Naive thymus-derived CD8-positive, alpha-beta T cell (primary cell): ENCODE measurements at places on chromosomes 6 and 20.

GRCh38 chr20:4480104-4480503 lies 241.6 kb upstream of the PRND start:
- no peak for DNase-seq

- no peak for DNase-seq
Observed at GRCh38 chr6:111356551-111356950, 126.5 kb downstream of the REV3L start.

DNA sequence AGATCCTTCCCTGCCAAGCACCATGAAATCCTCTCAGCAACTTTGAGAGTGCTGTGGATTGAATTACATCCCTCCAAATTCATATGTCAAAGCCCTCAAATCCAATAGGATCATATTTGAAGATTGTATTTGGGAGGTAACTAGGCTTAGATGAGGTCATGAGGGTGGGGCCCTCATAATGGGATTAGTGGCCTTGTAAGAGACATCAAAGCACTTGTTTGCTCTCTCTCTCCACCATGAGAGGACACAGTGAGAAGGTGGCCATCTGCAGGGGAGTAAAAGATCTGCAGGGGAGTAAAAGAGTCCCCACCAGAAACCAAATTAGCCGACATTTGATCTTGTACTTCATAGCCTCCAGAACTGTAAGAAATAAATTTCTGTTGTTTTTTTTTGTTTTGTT lies 298.2 kb downstream of the SAMD5 start:
- DNase-seq: no peak

DNA sequence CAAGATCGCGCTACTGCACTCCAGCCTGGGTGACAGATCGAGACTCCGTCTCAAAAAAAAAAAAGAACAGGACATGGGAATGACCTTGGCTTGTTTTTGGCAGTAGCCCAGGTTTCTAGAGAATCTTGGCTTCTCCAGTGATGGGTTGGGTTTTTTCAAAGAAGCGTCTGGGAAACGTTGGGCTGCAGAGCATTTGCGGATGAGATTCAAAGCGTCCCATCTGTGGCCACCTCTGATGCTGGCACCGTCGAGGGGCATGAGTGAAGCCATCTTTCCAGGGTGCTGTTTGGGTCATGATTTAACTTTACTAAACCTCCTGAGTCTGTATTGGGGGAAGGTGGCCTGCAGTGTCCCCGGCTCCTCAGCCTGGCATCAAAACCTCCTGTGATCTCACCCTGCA lies 43.2 kb upstream of the SRF start:
- no peak for DNase-seq

DNA sequence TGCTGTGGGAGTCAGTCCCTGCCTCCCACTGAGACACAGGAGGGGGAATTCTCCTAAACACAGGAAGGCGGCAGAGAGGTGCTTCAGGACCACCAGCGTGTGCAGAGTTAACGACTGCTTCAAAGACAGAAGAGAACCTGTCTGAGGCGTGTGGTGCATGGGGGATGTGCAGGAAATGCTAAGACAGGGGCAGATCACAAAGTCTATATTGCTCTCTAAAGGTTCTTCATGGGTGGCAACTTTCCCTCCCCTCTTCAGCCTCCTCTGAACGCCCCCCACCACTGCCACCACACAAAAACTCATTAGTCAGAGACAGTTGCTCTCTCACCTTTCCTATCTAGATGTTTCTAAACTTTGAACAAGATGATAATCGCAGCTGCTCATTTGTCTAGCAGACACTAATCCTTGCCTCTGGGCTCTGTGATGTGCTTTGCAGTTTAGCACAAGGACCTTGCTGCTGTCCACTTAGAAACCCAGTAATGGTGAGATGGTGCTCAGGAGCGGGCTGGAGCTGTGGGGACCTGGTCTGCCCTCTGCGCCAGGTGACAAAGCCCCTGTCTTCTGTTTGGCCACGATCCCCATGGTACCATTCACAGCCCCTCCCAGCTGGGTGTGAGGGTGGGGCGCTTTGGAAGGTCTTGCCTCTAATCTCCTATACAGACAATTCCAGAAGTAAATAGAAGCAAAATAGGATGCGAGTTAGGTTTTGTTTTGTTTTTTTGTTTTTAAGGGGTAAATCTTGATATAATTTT lies 219.6 kb downstream of the NRN1 start:
- DNase-seq: no peak

DNA sequence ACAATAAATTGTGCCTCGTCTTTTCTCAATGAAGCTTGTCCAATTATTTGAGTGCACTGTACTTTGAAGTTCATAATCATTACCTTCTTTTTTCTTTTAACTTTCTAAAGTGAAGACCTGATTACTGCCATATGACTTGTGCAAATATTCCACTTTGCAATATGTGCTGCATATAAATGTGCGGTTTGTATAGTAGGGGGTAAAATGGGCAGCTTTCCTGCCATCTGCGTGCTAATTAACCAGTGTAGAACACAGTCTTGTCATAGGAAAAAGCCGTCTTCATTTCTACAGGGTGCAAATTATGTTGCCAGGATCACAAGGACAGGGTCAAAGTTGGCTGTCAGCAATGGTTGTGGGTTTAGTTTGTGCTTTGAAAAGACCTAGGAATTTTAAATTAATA lies 397.0 kb downstream of the NKAIN2 start:
- DNase-seq: no peak

DNA sequence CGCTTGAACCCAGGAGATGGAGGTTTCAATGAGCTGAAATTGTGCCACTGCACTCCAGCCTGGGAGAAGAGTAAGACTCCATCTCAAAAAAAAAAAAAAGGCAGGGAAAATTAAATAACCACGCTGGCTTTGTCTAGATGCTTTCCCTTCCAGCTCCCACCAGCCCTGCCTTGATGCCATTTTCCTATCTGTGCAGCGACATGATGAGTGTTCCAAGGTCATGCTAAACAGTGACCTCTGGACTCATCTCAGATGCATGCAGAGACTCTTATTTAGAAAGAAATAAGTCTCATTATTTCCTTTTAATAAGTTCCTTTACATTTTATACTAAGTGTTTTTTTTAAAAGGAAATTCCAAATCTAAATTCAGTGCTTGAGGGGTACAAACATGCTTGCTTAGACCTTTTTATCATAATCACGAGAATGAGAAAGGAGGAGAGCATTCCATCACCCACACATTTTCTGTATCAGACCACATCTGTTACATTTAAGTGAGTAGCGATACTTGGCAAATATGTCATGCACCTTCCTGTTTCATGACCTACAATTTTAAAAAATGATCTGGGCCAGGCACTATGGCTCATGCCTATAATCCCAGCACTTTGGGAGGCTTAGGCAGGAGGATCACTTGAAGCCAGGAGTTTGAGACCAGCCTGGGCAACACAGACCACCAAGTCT lies 101.1 kb upstream of the RREB1 start:
- DNase-seq: no peak

- DNase-seq: no peak
Observed at GRCh38 chr6:118436482-118436881, 111.6 kb upstream of the PLN start.

- DNase-seq: no peak
Observed at GRCh38 chr6:72322771-72323170, 299.1 kb upstream of the KCNQ5 start.

DNA sequence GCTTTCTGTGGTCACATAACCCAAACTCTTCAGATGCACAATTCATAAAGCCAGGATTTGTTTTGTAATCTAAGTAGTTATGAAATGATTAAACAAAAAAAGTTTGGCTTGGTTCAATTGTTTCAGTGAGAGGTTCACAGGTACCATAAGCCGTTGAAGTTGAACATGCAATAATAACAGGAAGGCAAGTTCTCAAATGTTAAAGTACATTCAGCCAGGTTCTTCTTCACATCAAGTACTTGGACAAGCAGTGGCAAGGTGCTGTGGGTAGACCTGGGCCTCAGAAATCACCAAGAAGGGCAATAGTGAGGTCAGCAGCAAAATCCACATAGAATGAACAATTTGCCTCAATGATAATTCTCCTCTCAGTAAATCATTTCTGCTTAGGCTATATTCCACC lies 175.5 kb downstream of the EPM2A start:
- DNase-seq: no peak

- DNase-seq: no peak
Observed at GRCh38 chr20:44405785-44406571, 50.5 kb downstream of the HNF4A start.

DNA sequence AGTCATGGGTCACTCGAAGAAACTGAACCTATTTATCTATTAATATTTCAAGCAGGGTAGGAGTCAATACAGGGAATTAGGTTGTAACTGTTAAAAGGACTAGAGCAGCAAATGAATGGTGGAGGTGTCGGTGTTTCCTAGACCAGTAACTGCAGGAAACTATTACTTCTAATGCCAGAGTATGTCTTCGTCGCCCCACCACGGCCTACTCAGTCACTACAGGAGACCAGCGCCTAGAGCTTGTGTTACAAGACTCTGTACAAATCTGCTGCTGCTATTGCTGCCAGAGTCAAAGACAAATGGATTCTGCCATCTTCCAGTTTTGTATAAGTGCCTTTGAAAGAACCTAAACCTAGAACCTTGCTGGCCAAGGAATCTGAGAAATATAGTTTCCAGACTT lies 343.9 kb downstream of the SOX4 start:
- DNase-seq: no peak

- no peak for DNase-seq
Observed at GRCh38 chr6:53536561-53536960, 8.3 kb downstream of the GCLC start.

- no peak for DNase-seq
Observed at GRCh38 chr20:1810926-1811620, 84.1 kb upstream of the SIRPA start.

- no peak for DNase-seq
Observed at GRCh38 chr6:13763740-13764381, 50.5 kb downstream of the MCUR1 start.

- no peak for DNase-seq
Observed at GRCh38 chr20:54716174-54716747, 240.9 kb downstream of the DOK5 start.

DNA sequence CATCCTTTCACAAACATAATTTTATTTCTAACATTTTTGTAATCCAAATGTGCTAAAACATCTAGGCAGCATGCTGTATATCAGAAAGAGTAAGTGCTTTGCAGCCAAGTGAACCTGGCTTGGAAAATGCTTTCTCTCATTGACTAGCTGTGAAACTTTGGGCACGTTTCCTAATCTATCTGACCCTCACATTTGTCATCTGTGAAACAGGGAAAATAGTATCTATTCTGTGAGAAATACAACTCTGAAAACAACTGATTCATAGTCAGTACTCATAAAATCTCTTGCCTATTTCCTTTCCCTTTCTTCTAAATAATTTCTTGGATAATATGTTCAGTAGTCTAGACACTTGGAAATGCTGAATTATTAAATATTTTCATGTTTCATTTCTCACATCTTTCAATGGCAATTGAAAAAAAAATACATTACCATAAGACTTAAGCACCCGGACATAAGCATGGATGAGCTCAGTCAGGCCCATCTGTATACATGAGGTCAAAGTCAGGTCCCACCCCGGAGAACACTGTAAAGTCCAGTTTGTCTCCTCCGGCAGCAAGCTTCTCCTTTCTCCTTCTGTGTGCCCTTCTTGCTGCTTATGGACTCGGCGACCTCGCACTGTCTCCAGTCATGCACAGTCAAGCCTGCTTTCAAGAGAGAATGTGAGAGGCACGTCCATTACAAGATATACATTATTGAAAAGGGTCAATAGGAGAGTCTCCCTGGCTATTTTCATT lies 455.0 kb upstream of the SOX4 start:
- no peak for DNase-seq

DNA sequence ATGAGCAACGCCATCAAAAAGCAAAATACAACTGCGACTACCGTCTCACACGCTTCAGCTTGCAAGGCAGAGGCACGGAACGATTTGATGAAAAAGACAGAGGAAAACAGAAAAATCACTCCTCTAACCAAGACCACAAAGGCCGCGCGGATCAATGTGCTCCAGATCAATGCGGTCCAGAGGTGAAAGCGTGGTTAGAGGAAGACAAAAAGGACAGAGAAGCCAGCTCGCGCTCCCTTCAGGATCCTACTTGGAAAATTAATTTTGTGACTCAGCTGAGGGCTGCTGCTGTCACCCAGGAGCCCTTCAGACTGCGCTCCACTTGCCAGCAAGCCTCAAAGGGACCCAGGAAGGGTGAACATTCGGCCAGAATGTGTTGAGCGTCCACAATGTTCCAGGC lies 140.2 kb upstream of the RPS6KA2 start:
- no peak for DNase-seq

DNA sequence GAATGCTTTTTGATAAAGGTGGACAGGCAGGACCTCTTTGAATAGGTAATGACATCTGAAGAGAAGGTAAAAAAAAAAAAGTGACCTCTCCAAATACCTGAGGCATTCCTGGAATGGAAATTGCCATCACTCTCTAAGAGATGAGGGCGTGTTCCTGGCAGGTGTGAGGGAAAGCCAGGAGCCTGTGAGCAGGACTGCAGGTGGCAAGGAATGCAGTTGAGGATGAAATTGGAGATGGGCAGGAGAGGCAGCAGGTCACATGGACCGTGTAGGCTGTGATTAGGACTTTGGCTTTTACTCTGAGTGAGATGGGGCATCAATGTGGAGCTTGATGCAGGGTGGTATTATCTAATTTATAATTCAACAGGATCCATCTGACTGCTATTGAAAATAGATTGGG lies 227.4 kb downstream of the LRFN2 start:
- no peak for DNase-seq

DNA sequence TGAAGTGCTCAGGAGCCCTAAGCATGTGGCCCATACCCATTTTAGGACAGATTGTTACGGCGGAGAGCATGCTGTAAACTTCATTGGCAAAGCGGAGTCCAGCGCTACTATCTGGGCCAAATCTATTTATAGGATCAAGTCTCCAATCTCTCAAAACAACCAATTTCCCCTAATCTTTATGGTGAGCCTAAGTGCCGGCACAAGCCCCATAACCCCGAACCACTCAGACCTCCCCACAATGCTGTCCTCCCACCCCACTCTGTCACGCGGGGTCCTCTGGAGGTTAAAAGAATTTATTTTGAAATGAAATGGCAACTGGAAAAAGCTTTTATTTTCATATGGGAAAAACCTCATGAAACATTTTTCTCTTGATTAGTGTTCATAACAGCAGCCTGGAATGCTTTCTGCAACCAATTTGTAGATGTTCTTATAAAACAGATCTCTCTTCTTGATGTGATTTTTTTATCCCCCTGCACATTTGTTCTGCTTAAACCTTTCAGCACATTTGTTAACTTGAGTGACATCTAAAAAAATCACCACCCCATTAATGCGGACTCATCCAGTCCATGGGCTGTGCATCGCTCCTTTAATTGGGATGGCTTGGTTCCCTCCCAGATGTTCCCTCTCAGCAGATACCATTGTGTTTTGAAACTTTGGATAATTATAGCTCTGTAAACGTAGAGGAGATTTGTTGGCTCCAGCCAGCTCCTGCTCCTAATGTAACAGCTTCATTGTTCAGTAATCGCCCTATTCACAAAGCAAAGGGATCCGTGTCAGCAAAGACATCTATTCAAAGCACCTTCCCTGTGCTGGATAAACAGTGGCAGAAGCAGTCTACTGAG lies 323.6 kb downstream of the CD83 start:
- no peak for DNase-seq

DNA sequence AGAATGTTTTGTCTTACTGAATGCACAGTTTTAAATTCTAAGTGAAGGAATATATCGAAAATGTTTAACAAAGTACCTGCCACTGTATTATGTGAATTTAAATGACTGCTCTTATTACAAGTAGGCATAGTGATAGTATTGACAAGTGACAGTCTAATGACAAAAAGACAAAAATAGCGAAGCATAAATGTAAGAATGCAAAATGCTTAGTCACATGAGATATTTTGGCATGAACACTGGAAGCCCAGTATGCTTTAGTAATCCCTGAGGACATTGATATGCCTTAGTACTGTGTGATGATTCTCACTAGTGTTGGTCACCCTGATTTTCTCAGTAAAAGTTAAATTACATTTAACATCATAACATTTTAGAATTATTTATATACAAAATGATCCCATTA lies 153.5 kb downstream of the EYA4 start:
- no peak for DNase-seq

GRCh38 chr6:110728501-110728900 lies 86.8 kb downstream of the CDK19 start:
- no peak for DNase-seq
